NCI-H1694 treated with DMSO at 0.1 percent for 48 hours (cell line): ENCODE measurements at places on chromosomes 7 and 10.

DNA sequence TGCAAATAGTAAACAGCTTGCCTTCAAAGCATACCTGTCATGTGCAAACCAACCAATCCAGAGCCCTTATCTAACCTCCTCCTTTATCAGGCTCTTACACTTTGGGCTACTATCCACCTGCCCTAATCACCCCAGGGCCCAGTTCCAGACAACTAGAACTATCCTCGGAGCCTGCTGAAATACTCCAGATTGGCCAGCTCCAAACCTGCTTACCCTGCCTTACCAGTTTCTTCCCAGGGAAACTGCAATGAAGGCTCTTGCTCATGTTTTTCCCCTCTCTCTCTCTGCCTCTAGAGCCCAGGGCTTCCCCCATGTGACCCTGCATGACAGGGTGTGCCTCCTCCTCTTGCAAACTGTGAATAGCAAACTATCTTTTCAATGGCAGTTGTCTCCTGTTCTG is 81.4 kb upstream of the CAPZA2 start:
- DNase-seq, result no peak

GRCh38 chr10:86798611-86799010 is 42.2 kb downstream of the BMPR1A start:
- no peak for DNase-seq

DNA sequence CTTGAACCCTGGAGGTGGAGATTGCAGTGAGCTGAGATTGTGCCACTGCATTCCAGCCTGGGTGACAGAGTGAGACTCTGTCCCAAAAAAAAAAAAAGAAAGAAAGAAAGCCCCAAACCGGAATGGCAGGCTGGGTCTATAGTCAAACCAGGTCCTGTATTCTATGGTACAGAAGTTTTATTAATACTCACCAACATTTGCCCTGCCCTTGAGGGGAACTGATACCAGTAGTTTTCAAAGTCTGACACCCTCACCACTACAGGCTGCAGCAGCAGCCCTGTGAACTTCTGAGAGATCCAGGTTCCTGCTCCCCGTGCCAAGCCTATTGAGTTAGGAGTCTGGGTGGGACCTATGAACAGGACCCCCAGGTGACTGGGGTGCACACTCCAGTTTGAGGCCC is 80.6 kb downstream of the RGS10 start:
- DNase-seq, result no peak

DNA sequence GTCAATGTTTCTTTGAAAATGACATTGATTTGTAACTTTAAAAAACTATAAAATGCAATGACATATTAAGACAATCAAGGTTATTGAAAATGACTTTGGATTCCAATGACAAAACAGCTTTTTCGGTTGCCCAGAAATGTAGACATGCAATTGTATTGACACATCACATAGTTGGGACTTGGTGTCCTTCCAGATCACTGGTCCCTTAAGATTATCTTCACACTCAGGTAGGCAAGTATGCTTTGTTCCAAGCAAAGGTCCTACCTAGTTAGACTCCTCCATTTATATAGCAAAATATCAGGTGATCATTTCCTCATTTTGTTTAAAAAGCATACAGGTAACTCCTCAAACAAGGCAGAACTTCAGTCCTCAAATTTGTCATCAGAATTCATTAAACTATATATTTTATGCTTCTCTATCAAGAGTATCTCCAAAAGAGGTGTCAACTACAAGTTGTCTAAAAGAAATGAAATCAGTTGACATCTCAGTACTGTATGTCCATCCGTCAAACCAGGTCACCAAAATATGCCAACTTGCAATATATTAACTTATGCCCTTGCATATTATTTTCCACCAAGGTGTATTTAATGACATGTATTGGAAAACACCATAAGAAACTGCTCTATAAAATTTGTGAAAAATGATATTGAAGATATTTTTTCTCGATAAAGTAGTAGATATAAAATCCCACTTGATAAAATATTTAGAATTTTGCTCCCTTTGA is 64.6 kb downstream of the TSPAN12 start:
- no peak for DNase-seq

DNA sequence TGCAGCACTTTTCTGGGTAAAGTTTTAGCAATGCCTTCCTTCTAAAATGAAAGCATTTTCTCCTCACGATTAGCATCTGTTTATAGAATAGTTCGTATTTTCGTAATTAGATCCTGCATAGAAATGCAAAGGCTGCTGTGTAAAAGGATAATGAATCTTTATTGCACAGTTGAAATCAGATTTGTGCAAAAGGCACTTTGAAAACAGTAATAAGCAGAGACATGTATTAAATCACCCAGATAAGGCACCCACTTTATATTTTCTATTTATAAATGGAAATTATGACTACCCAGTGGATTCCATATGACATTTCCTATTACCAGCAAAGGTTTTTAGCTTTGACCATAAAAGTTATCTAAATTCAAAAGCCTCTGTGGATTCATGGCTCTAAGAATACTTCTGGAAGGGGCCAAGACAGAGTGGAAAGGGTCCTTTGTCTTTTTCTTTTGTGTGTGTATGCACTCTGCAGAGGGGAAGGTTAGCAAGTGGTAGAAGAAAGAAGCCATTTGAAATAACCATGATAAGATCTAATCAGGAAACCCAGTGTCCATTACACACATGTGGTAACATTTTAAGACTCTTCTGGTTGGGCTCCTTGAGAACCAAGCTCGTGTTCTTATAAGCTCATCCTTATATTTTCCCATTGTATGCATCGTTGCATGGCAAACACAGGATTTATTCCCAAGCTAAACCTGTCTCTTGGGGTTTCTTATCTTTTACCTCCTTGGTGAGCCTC is 612.1 kb downstream of the AUTS2 start:
- DNase-seq, result no peak

DNA sequence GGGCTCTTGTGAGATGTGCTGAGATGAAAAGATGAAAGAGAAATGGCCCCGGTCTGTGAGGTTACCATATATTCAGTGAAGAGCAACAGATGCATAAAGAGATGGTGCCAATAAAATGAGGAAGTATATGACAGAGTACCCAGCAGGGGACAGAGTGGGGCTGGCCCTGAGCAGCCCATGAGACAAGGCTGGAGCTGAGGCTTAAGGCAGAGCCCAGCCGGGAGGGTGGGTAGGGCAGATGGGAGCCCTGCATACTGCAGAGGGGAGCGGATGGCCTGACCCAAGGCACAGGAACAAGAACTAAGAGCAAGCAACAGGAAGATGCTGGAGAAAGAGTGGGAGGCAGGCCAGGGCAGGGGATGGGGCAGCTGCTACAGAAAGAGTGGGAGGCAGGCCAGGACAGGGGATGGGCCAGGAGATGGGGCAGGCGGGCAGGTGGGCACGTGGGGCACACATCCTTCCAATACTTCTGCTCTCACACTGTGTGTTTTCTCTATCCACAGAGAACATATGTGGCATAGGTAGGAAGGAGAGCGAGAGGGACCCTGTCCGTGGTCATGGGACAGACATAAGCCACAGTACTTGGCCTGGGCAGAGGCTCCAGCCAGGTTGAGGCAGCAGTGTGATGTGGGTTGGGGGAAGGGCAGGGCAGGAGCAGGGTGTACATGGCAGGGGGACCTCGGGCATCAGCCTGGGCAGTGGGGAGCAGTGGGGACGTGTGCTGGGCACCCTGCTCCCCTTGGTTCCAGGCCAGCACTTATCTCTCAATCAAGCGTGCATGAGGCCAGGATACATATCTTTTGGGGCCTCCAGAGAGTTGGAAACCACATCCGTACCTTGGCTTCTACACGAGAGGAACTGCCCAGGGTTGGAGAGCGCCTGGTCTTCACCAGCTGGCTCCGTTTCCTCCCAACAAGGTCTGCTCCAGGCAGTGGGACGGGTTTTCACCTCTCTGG is 91.6 kb upstream of the IKZF1 start:
- DNase-seq, result no peak

DNA sequence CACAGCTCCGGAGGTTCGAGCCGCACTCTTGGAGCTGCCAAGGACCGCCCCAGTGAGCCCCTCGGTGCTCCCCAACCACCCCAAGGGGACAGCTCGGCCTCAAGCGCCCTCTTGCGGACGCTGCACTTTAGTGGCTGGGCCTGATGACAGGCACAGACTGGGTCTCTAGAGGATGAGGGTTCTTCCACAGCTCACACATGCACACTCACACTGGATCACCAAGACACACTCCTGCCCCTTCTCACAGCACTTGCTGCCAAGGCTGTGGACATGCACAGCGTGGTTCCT is 2.1 kb downstream of the RET start:
- no peak for DNase-seq

- no peak for DNase-seq
Measured at GRCh38 chr10:128971374-128972035, 495.5 kb upstream of the MGMT start.

DNA sequence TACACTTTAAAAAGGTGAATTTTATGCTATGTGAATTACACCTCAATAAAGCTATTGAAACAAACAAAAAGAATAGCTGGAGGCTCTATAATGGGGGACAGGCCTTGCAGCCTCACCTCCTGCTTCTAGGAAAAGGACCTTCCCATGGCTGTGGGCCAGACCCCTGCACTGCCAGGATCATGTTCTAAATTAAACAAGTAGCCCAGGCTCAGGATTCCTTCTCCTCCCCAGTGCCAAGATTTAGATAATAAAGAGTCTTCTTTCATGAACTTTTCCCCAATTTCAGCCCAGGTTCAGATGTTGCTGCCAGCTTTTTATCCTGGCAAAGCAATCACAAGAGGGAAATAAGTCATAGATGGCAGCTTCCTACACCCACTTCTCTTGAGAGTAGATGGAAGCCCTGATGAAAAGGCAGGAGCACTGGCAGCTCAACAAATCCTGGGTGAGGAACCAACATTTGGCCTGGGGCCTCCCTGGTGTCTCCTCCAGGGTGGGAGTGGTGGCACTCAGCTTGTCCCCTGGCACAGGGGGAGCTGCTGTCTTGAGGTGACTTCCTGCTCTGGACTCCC is 22.2 kb upstream of the CAMK2B start:
- DNase-seq, result no peak

- no peak for DNase-seq
Measured at GRCh38 chr7:94061326-94061725, 57.2 kb upstream of the BET1 start.

DNA sequence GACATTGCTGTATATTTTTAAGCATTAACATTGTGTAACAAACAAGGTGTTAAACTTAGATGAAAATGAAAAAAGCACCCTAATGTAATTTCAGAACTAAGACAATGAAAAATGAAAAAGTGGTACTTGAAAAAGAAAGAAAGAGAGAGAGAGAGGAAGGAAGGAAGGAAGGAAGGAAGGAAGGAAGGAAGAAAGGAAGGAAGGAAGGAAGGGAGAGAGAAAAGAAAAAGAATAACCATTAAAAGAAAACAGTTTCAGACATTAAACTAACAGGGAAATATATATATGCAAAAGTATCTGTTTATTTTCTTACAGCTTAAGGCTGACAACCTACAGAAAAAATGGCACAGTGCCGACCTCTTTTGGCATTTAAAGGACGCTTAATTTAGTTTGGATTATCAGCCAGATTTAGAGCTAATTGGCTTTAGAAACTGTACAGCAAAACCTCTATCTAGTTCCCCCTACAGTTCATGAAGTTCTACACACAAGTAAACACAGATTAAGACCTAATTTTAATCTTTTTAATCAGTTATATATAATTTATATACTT is 13.8 kb downstream of the MTERF1 start:
- DNase-seq, result no peak

DNA sequence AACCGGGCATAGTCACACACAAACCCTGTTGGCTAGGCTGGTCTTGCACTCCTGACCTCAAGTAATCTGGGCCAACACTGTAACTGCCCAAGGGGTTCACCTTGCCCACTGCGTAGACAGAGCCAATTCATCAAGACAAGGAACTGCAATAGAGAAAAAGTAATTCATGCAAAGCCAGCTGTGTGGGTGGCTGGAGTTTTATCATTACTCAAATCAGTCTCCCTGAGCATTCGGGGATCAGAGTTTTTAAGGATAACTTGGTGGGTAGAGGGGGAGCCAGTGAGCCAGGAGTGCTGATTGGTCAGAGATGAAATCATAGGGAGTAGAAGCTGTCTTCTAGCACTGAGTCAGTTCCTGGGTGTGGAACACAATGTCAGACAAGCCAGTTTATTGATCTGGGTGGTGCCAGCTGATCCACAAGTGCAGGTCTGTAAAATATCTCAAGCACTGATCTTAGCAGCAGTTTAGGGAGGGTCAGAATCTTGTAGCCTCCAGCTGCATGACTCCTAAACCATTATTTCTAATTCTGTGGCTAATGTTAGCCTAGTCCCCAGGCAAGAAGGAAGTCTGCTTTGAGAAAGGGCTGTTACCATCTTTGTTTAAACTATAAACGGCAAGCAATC is 15.6 kb upstream of the FXYD4 start:
- DNase-seq, result no peak

GRCh38 chr10:118259288-118259906 is 82.7 kb downstream of the FAM204A start:
- no peak for DNase-seq

DNA sequence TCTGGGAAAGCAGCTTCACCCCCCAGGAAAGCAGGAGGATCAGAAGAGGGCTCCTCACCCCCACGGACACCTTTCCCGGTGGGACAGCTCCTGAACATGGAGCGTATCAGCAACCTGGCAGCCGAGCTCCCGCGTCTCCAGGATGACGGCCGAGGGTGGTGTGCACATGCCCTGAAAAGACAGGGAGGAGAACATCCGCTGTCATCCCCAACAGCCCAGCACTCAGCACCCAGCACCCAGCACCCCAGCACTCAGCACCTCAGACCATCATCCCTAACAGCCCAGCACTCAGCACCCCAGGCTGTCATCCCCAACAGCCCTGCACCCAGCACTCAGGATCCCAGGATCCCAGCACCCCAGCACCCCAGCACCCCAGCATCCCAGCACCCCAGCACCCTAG is 3.9 kb upstream of the CFAP46 start:
- no peak for DNase-seq

DNA sequence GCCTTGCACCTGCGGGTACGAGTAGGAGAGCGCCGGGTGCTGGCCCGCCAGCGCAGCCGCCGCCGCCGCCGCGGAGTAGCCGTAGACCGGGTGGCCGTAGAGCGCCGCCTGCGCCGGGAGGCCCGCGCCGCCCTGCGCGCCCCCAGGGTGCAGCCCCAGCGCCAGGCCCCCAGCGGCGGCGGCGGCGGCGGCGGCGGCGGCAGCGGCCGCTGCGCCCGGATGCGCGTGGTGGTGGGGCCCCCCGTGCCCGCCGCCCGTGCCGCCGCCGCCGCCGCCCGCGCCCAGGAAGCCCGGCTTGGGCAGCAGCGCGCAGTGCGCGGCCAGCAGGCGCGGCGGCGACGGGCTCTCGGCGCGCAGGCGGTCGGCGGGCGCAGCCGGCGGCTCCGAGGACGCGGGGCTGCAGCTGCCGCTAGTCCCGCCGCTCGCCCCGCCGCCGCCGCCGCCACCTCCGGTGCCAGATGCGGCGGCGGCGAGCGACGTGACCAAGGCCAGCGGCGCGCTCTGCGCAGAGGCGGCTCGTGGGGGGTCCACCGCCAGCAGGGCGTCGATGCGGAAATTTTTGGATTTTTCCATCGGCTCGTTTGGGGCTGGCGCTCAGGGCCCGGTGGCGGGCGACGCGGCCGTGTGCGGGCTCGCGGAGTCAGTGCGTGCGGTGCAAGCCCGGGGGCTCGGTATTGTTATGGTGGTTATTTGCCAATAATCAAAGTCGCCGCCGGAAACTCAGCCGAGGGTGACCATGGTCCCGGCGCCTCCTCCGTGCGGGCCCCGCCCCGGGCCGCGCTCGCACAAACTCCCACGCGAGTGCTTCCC is 480 bp downstream of the MNX1 start:
- no peak for DNase-seq
